ENCODE measurements at places on chromosomes 5 and 9.

DNA sequence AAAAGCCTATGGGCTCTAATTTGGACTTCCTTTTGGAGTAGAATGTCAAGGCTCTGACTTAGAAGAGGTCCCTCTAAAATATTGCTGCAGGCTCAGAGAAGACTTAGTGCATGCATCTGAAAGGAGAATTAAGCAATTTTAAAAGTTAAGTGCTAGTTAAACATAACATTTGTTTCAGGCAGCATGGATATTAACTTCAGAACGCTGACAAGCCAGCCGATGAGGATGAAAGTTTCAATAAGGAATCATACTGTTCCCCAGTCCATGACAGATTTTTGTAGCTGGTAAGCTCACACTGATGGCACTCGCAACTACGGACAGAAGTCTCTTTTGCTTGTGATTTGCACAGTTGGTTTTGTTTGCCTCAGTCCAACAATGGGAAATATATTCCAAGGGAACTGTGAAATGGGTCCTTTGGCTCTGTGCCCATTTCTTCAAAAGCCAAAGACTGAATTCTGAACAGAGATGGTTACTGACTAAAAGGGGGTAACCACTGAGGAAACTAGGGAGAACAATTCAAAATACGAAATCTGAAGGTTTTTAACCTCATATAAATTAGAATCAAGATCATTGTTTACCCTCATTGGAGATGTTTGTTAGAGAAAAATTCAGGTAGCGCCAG lies 47.6 kb downstream of the DCP2 start:
- H3K27me3 ChIP-seq: no peaks in the 10 kb centered on the region
- no peak overlapping the region for H3K27ac ChIP-seq
- no peak for DNase-seq
- H3K36me3 ChIP-seq: peaks cover 46% of the 10 kb centered on the region
- H3K4me3 ChIP-seq: no peak overlapping the region

DNA sequence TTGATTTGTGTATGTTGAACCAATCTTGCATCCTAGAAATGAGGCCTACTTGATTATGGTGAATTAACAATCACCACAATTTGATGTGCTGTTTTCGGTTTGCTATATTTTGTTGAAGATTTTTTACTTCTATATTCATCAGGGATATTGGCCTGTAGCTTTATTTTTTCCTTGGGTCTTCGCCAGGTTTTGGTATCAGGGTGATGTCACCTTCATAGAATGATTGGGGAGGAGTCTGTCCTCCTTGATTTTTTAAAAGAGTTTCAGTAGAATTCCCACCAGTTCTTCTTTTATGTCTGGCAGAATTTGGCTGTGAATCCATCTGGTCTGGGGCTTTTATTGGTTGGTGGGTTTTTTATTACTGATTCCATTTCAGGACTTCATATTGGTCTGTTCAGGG lies 115.2 kb downstream of the CPLANE1 start:
- no peak for DNase-seq
- no peak overlapping the region for H3K4me3 ChIP-seq
- no peaks in the 10 kb centered on the region for H3K27me3 ChIP-seq
- H3K27ac ChIP-seq: no peak overlapping the region
- H3K4me1 ChIP-seq: no peaks in the 10 kb centered on the region

DNA sequence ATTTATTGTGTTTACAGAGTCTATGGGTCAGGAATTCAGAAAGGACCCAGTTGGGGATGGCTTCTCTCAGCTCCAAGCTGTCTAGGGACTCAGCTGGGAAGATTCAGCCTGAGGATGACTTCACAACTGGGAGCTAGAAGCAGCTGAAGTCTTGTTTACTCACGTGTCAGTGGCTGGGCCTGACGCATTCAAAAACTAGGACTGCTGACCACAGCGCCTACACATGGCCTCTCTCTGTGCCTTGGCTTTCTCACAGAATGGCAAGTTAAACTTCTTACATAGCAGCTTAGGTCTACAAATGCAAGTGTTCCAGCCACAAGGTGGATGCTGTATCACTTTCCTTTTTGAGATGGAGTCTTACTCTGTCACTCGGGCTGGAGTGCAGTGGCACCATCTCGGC lies 16.3 kb upstream of the PPP2CA start:
- no peak for DNase-seq
- no peak overlapping the region for H3K4me3 ChIP-seq
- no peaks in the 10 kb centered on the region for H3K27me3 ChIP-seq
- no peaks in the 10 kb centered on the region for H3K4me1 ChIP-seq

GRCh38 chr5:61401726-61402125 lies 69.7 kb downstream of the ZSWIM6 start:
- no peak overlapping the region for H3K4me3 ChIP-seq
- no peaks in the 10 kb centered on the region for H3K27me3 ChIP-seq
- no peaks in the 10 kb centered on the region for H3K36me3 ChIP-seq
- no peak overlapping the region for H3K27ac ChIP-seq
- peaks cover 48% of the 10 kb centered on the region for H3K4me1 ChIP-seq

GRCh38 chr5:115683081-115683480 lies 57.2 kb upstream of the TMED7 start:
- no peaks in the 10 kb centered on the region for H3K36me3 ChIP-seq
- no peak overlapping the region for H3K4me3 ChIP-seq
- H3K27ac ChIP-seq: no peak overlapping the region
- H3K27me3 ChIP-seq: peaks cover 36% of the 10 kb centered on the region
- H3K4me1 ChIP-seq: no peaks in the 10 kb centered on the region

- H3K4me1 ChIP-seq: no peaks in the 10 kb centered on the region
- no peak overlapping the region for H3K4me3 ChIP-seq
- no peak overlapping the region for H3K27ac ChIP-seq
- DNase-seq: no peak
Observed at GRCh38 chr5:19270153-19270552, 717.8 kb downstream of the CDH18 start.

- H3K4me1 ChIP-seq: no peaks in the 10 kb centered on the region
- H3K36me3 ChIP-seq: no peaks in the 10 kb centered on the region
- H3K27ac ChIP-seq: no peak overlapping the region
Observed at GRCh38 chr5:180470966-180471582, 23.1 kb upstream of the CNOT6 start.

DNA sequence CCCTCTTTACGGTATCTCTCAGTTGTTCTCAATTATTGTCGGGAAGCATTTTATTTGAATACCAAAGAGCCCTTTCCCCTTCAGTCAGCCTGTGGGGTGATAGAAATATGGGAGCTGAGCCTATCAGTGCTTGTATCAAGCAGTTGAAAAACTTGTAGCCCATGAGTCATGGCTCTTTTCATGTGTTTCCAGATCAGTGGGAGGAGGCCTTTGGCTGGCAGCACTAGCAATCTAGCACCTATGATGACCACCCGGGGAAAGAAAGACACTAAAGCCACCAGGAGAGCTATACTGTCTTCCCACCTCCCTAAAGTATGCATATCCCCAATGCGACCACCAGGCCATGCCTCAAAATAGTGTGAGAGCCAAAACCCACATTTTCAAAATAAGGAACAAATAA lies 696.9 kb upstream of the C9orf72 start:
- no peaks in the 10 kb centered on the region for H3K36me3 ChIP-seq
- no peaks in the 10 kb centered on the region for H3K4me1 ChIP-seq
- no peak for DNase-seq
- no peak overlapping the region for H3K27ac ChIP-seq
- no peaks in the 10 kb centered on the region for H3K27me3 ChIP-seq

GRCh38 chr9:136856541-136857141 lies 4.5 kb downstream of the MAMDC4 start:
- no peaks in the 10 kb centered on the region for H3K27me3 ChIP-seq
- no peak overlapping the region for H3K4me3 ChIP-seq
- H3K4me1 ChIP-seq: peaks cover 1% of the 10 kb centered on the region
